ENCODE measurements at places on chromosomes 11 and 22.
A peak's percentile ranks its signal among the peaks of the same experiment; 100 is the strongest.

DNA sequence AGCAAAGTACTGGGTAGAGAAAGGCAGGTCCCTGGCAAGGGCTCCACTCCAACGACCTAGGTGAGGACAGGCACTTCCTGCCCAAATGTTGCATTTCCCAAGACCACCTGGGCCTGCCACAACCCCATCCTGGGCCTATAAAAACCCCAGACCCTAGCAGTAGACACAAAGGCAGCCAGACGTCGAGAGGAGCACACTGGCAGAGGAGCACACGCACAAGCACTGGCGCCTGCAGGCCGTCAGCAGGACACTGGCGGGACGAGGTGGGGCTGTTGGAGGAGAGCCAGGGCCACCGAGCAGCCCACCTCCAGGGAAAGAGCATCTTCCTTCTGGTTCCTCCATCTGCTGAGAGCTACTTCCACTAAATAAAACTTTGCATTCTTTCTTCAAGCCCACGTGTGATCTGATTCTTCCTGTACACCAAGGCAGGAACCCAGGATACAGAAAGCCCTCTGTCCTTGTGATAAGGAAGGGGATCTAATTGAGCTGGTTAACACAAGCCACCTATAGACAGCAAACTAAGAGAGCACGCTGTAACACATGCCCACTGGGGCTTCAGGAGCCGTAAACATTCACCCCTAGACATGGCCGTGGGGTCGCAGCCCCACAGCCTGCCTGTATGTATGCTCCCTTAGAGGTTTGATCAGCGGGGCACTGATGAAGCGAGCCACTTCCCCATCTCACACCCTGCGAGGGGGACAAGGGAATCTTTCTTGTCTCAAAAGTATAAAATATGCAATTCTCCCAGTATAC lies 89.7 kb upstream of the MTMR2 start:
- DNase-seq, result no peak

GRCh38 chr11:63913866-63914830 lies 2.8 kb downstream of the RCOR2 start:
- no peak for DNase-seq

- DNase-seq, result no peak
Measured at GRCh38 chr22:41831828-41832552, 915 bp upstream of the SREBF2 start.

GRCh38 chr11:42762348-42762747 lies 549.4 kb upstream of the API5 start:
- no peak for DNase-seq

DNA sequence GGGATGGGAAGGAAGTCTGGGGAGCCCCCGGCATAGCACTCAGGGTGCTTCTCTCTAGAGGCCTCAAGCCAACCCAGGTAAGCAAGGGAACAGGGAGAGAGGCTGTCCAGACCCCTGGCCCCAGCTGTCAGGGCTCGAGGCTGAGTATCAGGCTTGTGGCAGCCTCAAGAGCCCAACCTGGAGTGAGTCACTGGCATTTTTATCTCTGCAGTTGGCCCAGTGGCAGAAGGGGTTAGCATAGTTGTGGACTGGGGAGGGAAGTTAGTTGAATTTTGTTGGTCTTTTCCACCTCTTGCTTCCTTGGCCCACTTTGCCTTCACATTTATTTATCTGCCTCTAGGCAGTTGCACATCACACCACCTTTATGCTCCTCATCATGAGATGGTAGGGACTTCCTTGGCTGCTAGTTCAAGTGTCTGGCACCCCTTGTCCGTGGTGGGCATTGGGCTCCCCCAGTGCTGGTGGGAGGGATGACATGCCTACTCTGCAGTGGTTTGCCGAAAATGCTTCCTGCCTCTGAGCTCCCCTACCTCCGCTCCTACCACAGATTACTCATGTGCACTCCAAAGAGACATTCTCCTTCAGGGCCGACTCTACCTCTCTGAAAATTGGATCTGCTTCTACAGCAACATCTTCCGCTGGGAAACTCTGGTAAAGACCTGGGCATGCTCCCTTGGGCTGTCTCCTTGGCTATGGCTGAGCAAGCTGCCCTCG lies 60.1 kb downstream of the SCN3B start:
- no peak for DNase-seq

DNA sequence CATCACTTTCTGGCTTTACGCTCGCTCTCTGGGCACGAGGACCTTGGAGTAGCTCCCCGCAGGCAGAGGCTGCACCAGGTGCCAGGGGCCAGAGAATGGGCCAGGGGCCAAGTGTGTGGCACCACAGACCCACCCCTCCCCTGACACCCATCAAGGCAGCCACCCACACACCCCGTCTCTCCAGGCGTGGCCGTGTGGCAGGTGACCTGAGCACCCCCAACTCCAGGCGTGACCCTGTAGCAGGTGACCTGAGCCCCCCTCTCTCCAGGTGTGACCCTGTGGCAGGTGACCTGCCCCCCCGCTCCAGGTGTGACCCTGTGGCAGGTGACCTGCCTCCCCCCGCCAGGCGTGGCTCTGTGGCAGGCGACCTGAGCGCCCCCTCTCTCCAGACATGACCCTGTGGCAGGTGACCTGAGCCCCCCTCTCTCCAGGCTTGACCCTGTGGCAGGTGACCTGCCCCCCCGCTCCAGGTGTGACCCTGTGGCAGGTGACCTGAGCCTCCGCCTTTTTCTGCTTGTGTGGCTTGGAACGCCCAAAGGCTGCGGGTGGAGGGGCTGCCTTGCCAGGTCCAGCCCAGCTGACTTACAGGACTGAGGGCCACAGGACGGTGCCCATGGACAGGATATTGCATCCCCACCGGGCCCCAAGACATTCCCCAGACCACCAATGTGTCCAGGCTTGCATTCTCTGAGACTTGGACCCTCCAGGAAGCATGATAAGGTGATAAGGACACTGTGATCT lies 667.2 kb downstream of the BRD1 start:
- DNase-seq, result no peak

GRCh38 chr11:128422576-128423370 lies 164.6 kb downstream of the ETS1 start:
- no peak for DNase-seq

DNA sequence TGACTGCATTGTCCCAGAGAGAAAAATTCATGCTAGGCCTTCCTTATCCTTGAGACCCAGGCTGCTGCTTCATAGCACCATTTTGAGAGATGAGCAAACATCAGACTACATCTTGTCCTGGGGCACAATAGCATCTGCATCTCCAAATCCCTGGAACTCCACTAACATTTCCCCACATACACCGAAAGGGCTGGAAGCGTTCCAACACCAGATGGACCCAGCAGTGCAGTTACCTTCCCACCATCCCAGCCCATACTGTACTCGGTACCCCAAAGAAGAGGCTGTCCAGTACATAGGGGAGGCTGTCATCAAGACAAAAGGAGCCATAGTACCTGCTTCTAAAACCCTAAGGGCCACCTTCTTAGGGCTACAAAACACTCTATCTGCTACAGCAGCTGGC lies 547.2 kb upstream of the CHORDC1 start:
- no peak for DNase-seq

DNA sequence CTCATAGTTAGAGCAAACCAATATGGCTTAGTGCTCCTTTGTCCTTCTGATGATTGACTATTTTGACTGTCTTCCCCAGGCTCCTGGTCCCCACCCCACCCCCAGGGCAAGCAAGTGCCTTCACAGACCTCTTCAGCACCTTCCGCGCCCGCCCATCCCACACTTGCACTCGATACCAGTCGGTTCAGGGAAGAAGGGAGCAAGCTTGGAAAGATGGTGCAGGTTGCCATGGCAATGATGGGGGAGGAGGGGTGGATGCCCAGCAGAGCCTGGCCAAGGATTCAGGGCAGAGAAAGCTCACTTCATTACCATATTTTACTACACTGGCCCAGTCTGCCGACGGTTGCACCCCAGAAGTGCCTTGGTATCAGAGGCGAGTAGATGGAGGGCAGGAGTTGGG lies 2.2 kb downstream of the TMEM132A start:
- no peak for DNase-seq

DNA sequence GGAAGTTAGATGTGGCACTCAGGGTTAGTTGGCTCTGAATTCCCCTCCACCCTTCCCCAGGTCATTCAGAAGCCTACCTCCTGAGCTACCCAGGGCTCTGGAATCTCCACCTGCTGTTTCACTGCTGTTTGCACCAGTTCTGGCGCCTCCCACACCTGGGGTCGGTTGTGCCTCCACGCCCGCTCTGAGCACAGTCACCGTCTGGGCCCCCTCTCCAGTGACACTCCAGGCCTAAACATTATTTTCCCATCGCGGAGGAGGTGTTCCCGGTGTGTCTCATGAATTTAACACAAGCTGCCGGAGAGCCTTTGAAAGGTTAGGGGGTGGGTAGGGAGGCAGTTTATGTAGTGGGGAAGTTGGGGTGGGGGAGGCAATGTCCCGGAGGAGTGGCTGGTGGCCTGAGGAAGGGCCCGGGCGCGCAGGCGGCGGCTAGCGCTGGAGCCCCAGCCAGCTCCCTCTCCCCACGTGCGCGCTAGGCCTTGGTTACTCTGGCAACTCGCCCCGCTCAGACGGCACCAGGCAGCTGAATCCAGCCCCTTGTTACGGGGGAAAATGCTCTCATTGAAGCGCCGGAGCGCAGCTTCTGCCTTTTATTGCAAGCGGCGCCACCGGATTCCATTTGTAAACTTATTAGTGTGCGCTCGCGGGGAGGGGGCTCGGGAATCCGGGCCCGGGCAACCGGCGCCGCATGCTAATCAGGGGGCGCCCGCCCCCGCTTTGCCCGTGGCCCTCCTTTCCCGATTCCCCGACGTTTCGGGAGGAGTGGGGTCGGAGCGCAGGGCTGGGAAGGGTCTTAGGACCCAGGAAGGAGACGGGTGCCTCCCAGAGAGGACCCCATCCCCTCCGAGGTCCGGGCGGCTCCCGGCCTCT lies 52.4 kb downstream of the GRIK4 start:
- DNase-seq, result no peak

- no peak for DNase-seq
Measured at GRCh38 chr11:103978616-103979595, 57.5 kb upstream of the DDI1 start.

DNA sequence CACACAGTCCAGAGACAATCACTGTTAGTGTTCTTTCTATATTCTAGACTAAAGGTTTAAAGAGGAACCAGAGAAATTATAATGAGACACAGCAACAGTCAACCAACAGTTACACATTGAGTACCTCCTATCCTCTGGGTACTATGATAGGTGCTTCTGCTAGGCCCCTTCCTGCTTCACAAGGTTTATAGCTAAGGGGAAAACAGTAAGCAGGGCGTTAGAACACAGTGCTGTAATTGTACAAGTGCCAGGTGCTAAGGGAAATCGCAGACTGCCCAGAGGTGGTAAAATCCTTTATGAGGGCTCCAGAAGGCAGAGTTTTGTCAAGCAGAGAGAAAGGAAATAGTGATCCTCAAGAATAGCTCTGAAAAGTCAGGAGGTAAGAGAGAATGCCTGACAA lies 297.2 kb upstream of the FAT3 start:
- DNase-seq, result no peak

GRCh38 chr11:26905368-26905767 lies 88.5 kb upstream of the FIBIN start:
- no peak for DNase-seq

DNA sequence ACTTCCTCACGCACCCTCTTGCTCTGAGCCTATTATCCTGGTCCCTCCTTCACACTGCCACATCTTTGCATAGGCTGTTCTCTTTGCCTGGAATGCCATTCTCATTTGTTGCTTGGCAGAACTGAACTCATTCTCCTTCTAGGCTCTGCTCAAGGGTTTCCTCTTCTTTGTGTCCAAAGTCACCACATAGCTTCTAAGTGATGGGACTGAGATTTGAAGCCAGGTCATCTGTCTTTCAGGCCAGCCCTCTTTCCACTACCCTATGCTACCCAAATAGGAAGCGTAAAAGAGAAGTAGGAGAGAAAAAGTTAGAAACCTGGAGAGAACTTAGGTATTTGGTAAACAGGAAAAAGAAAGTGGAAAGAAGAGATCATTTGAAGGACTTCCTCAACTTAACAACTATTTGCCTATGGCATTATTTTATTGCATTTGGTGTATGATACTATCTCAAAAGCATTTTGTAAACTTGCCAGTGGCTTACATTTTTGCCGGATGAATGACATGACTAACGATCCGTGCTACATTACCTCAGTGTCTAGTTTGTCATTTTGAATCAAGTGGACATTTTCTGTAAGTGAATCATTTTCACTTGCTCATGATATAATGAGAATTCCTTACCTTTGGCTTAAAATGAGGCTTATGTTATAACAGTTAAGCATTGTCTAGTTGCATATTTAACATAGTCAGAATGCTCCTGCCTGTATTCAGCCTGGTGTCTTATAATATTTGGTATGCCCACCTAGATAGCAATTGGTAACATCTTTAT lies 18.5 kb downstream of the NF2 start:
- peak; percentile 87 for DNase-seq

- DNase-seq, result no peak
Measured at GRCh38 chr11:8681837-8682302, 595 bp downstream of the TRIM66 start.

DNA sequence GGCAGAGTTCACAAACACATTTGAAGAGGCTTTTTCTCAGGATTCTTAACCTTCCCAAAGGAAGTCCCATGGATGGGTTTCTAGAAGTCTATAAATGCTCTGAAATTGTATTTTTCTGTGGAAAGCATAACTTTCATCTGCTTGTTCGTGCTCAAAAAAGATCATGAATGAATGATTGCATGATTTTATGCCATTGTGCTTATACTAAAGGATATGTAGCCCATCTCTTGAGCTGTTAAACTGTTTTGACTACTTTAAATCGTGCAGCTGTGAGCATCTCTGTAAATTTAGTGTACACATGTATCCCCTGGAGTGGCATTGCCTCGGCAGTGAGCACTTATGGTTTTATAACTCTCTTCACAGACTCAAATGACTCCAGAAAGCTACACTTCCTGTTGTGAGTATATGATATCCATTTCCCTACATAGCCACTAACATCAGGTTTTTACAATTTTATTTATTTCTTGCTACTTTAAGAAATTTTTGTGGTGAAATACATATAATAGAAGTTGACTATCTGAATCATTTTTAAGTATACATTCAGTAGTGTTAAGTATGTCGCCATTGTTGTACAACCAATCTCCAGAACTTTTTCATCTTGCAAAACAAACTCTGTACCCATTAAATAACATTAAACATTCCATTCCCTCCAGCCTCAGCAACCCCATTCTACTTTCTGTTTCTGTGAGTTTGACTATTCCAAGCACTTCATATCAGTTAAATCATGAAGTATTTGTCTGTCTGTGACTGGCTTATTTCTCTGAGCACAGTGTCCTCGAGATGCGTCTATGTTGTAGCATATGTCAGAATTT lies 8.0 kb downstream of the NEAT1 start:
- DNase-seq, result peak; percentile 46

All from AG09309 (cell line).